Spleen (tissue), 13 donors: ENCODE measurements at places on chromosomes 2 and 18. TPM values are rescaled to one million over a fixed set of nuclear protein-coding genes. Genes with fewer than 3 reads are reported as not detected.

DNA sequence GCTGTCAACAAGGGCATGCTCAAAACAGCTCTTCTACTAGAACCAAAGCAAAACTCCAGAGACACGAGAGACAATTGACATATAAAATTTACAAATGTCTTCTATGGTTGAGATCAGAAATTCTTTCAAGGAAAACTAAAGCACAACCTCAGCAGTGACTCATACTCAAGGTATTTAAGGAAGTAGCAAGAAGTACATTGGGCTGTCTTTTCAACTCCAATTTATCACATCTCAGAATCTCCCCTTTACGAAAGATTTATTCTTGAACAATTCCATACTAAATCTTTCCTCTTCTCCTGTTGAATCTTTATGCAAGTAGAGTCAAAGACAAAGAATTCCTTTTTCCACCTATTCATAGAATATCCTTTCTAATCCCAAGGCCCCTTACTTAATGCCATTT, 324.0 kb downstream of the IRS1 start:
- no peak for DNase-seq

The ALK gene
- not detected for polyA plus RNA-seq

DNA sequence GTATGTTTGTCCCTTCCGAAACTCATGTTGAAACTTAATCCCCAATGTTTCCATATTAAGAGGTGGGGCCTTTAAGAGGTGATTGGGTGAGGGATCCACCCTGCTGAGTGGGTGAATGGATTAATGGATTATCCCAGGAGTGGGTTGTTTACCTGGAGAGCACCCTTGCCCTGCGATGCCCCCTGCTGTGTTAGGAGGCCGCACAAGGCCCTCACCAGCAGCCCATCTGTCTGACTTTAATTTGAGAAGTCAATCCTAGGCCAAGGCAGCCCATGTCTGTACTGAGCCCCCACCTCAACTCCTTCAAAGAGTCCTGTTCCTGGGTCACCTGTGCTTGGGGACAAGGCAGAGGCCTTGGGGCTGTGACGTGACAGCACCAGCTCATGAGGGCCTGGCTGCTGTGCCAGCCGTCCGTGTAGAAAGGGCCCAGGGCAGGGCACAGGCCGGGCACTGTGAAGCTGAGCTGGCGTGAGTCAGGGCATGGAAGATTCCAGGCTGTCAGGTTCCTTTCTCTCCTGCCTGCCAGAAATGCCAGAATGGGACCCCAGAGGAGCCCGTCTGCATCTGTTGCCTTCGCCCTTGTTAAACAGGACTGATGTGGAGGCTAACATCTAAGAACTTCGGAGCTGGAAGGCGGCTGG, 21.3 kb upstream of the TAF1B start:
- DNase-seq = no peak

- no peak for DNase-seq
Measured at GRCh38 chr18:74778191-74778847, 180.6 kb downstream of the ZNF407 start.

GRCh38 chr2:241728627-241729026, 5.8 kb upstream of the D2HGDH start:
- DNase-seq = peak; percentile 71

GRCh38 chr2:234091883-234092282, 41.4 kb downstream of the SPP2 start:
- DNase-seq = no peak

The CRYGC gene
- not detected for polyA plus RNA-seq

The GPR45 gene
- not detected for polyA plus RNA-seq

- DNase-seq = no peak
Measured at GRCh38 chr2:242098445-242099128, 229.1 kb downstream of the RTP5 start.

GRCh38 chr2:68742626-68743415, 8.2 kb downstream of the ARHGAP25 start:
- no peak for DNase-seq

The HNMT gene
- 38.4 TPM for polyA plus RNA-seq

- DNase-seq = no peak
Measured at GRCh38 chr18:36127836-36128529, 1.2 kb downstream of the SLC39A6 start.

DNA sequence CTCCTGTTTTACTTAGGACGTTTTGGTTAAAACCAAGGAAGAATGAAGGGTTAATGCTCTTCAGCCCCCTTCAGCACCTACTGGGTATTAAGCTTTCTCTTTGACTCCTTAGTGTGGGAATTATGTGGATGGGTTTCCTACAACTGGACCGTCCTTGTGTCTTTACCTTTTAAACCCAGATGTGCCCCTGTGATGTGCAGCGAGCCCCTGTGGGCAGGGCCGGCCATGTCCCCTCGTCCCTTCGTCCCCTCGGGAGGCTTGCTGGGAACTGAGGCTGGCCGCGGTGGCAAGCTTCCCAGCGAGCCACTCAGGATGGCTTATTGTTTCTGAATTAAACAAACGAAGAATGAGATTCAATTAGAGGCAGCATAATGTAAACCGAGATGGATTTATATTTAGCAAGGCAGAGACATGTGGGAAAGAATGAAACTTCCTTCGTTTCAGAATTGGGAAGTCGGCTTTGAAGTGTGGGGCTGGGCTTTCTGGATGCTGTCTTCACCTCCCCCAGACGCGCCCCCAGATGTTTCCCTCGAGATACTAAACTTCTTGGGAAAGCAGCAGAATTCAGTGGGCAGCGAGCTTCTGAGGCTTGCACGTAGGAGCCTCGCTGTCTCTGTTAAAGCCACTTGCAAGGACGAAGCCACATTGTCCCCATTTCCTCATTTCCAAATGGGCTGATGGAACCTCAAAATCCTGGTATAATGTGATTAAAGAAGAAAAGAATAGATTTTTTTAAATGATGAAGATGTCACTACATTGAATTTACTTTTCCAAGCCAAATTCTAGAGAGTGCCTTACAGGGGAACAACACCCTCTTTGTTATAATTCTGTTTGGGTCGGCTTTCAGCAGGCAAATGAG, 146.0 kb downstream of the VAPA start:
- no peak for DNase-seq
